RCC 7860 (cell line): ENCODE measurements at places on chromosomes 2 and 18.

DNA sequence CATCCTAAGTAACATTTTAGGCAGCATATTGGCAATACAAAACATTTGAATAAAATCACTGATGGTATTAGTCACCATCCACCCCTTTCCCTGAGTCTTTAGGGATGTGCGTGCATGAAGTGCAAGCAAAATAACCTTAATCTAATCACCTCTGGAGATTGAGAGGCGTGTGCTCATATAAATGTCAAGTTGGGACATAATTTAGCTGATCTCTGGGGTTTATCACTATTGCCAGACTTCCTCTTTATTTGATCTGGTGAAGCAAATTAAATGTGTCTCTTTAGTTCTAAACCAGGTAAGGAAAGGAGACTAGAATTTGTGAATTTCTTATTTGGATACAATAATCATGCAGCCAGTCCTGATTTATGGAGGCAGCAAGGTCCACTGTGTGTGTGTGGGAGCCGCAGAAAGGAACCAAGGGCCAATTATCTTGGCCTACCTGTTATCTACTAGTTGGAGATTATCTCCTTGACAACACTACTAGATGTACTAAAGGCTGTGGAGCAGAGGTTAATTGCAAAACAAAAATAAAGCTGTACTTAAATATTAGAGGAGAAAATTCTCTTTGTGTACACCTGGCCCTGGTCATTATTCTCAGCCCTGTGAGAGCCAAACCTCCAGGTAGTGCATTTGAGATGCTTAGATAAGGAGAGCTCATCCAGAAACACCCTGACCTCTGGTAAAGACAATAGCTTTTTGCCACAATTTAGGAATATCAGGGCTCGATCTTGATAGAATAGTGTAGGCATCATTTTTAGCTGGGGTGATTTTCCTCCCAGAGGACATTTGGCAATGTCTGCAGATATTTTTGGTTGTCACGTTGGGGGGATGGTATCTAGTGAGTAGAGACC is 78.2 kb downstream of the HRH4 start:
- no peak for DNase-seq

DNA sequence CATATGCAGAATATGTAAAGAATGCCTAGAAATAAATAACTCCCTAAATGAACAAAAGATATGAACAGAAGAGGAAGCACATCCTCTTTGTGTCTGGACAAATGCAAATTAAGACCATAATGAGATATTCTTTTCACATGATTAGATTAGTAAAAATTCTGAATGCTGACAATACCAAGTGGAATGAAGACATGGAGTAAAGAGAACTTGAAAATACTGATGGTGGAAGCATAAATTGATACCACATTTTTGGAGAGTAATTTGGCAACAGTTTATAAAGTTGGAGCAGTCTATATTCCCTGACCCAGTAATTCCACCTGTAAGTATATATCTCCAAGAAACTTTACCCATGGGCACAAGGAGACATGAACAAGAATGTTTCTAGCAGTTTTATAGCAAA is 130.0 kb downstream of the CAPN13 start:
- no peak for DNase-seq

GRCh38 chr2:224395620-224396390 is 6.1 kb downstream of the FAM124B start:
- no peak for DNase-seq

- DNase-seq = no peak
Observed at GRCh38 chr2:203551778-203552177, 16.7 kb upstream of the RAPH1 start.

DNA sequence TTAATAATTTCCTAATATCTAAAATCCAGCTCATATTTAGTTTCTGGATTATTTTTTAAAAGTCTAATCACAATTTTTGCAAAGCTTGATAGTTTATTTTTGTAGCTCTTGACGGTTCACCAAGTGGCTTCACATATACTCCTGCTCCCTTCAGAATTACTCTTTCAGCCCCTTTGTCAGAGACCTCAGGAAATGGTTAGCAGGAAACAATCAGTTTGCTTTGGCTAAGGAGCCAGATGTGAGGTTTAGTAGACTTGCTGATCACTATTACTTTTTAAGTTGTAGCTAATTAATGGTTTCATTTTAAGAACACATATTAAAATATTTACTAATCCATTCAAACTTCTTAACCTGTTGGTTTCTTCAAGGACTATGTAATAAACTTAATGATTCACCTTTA is 2.3 kb downstream of the RBBP8 start:
- no peak for DNase-seq

- no peak for DNase-seq
Observed at GRCh38 chr2:54939446-54940118, 110.7 kb downstream of the RTN4 start.

- no peak for DNase-seq
Observed at GRCh38 chr2:160484859-160485520, 8.6 kb downstream of the RBMS1 start.

DNA sequence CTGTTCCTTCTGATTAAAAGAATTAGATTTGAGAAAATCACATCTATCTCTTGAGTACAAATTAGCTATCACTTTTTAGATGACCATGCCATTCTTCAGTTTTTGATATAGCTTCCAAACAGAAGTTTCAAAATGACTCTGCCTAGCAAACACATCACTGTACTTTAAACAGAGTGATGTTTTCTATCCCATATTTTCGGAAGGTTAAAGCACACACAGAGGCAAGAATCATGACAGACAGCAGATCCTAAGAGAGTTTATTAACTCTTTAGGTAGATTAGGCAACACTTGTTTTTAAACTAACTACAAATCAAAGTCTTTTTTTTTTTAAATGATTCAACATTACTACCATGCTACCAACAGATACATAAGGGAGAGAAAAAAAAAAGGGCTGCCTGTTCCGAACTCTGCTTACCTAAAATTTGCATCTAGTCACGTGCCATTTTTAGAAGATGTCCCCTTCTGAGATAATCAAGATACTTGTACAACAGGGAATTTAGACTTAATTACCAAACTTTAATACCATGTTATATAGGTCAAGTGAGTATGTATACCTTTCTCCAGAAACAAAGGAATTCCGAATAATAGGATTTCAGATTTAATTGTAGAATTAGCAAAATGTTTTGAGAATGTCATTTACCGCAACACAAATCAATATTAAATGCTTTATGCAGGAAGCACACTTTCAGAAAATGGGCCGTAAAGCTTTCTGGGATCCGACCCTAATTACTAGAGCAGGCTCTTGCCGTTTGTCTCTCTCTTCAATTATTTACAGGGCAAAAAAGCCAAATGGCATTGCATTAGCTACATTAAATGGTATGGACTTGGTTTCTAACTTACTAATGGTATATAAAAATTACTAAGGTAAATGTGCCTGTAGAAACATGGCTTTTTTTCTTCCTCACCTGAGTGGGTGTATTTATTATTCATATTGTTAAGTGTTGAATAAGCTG is 2.6 kb downstream of the RBMS1 start:
- no peak for DNase-seq

GRCh38 chr2:183269956-183270355 is 145.7 kb downstream of the NUP35 start:
- DNase-seq = no peak

DNA sequence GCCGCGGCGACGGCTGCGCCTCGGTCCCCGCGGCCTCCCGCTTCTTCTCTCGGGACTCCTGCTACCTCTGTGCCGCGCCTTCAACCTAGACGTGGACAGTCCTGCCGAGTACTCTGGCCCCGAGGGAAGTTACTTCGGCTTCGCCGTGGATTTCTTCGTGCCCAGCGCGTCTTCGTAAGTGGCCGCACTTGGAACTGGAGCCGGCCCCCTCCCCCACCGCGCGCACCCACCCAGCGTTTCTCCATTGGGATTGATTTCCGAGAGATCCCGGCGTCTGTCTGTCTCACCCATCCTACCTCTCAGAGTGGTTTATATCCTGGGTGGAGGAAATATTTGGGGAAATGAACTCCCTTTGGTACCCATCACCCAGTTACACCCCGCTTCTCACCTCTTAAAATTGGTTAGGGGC is 498 bp downstream of the ITGAV start:
- no peak for DNase-seq
